Fibroblast of lung (primary cell): ENCODE measurements at places on chromosomes 7 and 10. TPM values are rescaled to one million over a fixed set of nuclear protein-coding genes. Genes with fewer than 3 reads are reported as not detected.
A peak's percentile ranks its signal among the peaks of the same experiment; 100 is the strongest.

GRCh38 chr10:62870866-62871265, 54.7 kb upstream of the EGR2 start:
- H3K27me3 ChIP-seq: no peaks in the 10 kb centered on the region
- no peaks in the 10 kb centered on the region for H3K4me1 ChIP-seq
- no peak overlapping the region for H3K27ac ChIP-seq
- no peak for DNase-seq
- H3K4me3 ChIP-seq: no peak overlapping the region
- H3K36me3 ChIP-seq: no peaks in the 10 kb centered on the region

GRCh38 chr7:99193527-99194220, 14.2 kb downstream of the KPNA7 start:
- H3K4me3 ChIP-seq: no peak overlapping the region
- H3K27me3 ChIP-seq: no peaks in the 10 kb centered on the region
- H3K4me1 ChIP-seq: no peaks in the 10 kb centered on the region
- H3K36me3 ChIP-seq: no peaks in the 10 kb centered on the region

The STYXL1 gene
- polyA plus RNA-seq: 49.8 and 61.2 TPM in 2 replicates

The SLC13A1 gene
- not detected in 2 replicates for polyA plus RNA-seq

GRCh38 chr10:133557381-133557780, 8.0 kb downstream of the SYCE1 start:
- H3K4me1 ChIP-seq: no peaks in the 10 kb centered on the region
- no peaks in the 10 kb centered on the region for H3K36me3 ChIP-seq
- H3K27ac ChIP-seq: no peak overlapping the region
- DNase-seq: no peak
- H3K4me3 ChIP-seq: no peak overlapping the region
- no peaks in the 10 kb centered on the region for H3K27me3 ChIP-seq

- peak; percentile 97 for DNase-seq
- H3K36me3 ChIP-seq: no peaks in the 10 kb centered on the region
- H3K27me3 ChIP-seq: no peaks in the 10 kb centered on the region
- H3K4me3 ChIP-seq: peak overlapping the region; percentile 18
- peak overlapping the region; percentile 79 for H3K27ac ChIP-seq
- peaks cover 4% of the 10 kb centered on the region for H3K4me1 ChIP-seq
Measured at GRCh38 chr7:84412161-84412969, 217.8 kb upstream of the SEMA3A start.

DNA sequence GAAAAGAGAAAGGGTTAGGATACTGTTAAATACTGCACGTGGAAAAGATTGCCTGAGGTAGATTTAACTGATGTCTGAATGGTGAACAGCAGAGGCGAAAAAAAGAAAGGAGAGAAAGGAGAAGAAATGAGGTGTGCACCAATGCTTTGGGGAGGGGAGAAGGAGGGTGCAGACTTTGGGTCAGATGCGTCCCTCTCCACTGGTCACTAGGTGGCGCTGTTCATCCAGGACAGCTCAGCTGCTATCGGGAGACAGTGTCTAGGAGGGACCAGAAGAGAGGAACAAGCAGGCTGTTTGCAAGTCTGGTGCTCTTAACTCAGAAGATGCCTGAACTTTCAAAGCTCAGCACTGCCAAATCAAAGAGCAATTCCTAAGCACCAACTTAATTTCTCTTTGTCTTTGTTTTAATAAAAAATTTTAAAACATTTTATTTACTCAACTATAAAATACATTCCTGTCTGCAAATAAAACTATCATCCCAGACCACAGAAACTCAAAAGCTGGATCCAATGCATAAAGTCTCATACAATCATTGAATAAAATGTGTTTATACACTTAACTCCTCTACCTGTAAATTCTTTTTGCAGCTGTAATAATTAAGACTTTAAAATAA, 83.9 kb upstream of the PDLIM1 start:
- no peak overlapping the region for H3K4me3 ChIP-seq
- peak; percentile 78 for DNase-seq
- H3K27me3 ChIP-seq: peaks cover 10% of the 10 kb centered on the region
- H3K27ac ChIP-seq: no peak overlapping the region

The TMEM225B gene
- polyA plus RNA-seq: 0.60 and 1.3 TPM in 2 replicates
